ENCODE measurements at places on chromosomes 5 and 9. TPM values are rescaled to one million over a fixed set of nuclear protein-coding genes. Genes with fewer than 3 reads are reported as not detected.

DNA sequence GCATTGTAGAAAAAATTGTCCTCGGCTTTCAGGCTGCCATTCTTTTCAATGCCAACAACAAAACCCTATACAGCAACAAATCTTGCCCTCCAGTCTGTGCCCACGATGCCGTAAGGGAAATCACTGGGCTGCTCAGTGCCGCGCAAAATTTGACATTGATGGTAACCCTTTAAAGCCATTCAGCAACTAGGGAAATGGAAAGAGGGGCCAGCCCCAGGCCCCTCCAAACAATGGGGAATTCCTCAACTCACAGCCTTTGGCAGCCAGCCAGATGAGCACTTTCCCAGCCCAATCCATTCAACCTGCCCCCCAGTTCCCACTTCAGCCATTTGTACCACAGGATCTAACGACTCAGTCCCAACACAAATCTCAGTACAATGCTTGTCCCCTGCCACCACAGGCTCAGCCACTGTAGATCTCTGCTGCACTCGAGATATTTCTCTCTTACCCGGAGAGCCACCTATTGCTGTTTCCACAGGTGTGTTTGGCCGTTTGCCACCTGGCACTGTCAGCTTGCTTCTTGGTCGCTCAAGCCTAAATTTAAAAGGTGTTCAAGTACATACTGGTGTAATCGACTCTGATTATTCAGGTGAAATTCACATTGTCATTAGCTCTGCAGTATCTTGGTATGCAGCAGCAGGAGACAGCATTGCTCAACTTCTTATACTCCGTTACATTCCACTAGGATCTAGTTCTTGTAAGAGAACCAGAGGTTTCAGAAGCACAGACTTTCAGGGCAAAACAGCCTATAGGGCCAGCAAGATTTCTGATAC lies 103.3 kb downstream of the SYK start:
- no peaks in the 10 kb centered on the region for H3K27me3 ChIP-seq
- H3K36me3 ChIP-seq, result no peaks in the 10 kb centered on the region
- H3K4me3 ChIP-seq, result no peak overlapping the region
- no peak overlapping the region for H3K27ac ChIP-seq
- no peak for DNase-seq

DNA sequence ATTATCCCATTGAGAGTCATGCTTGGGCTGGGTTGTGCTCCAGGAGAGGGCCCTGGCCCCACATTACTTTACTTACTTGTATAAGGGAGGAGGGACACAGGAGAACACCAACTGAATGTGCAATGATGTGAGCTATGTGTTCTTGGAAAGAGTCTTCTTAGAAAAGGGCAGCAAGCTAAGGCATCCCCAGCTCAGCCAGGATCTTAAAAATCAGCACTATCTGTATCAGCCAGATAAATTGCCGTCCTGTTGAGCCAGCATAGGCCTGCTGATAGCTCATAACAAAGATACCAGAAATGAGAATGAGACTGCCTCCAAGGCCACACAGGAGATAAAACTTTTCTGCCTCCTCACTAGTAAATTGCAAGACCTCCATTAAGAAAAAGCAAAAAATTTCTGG lies 357.5 kb downstream of the CAAP1 start:
- no peak overlapping the region for H3K27ac ChIP-seq
- DNase-seq, result no peak
- no peaks in the 10 kb centered on the region for H3K36me3 ChIP-seq
- H3K4me1 ChIP-seq, result no peaks in the 10 kb centered on the region

DNA sequence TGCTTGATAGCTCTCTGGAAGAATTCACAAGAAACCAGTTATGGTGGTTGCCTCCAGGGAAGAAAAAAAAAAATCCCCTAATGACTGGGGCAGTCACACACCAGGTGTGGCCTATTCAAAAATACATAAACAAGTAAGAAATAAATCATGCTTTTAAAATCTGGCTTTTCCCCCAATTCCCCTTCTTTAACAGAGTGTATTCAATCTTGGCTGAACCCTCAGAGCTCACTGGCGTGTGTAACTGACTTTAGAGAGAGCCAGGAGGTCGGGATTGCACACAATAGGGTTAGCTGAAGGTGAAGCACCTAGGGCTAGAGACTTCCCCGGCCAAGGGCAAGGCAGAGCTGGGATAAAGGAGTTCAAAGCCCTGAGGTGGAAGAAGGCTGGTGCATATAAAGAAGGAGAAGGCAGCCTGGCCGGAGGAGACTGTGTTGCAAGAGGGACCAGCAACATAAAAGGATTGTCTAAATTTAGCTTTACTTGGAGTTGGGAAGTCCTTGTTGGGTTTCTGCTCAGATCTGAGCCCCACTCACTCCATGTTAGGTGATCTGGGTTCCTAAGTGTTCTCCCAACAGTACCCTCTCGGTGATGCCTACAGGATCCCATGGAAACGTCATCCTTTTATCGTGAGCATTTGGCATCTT lies 19.7 kb downstream of the FNBP1 start:
- peaks cover 9% of the 10 kb centered on the region for H3K36me3 ChIP-seq
- H3K4me3 ChIP-seq, result no peak overlapping the region
- H3K27ac ChIP-seq, result peak overlapping the region; percentile 14
- no peak for DNase-seq
- H3K4me1 ChIP-seq, result peaks cover 38% of the 10 kb centered on the region
- no peaks in the 10 kb centered on the region for H3K27me3 ChIP-seq

DNA sequence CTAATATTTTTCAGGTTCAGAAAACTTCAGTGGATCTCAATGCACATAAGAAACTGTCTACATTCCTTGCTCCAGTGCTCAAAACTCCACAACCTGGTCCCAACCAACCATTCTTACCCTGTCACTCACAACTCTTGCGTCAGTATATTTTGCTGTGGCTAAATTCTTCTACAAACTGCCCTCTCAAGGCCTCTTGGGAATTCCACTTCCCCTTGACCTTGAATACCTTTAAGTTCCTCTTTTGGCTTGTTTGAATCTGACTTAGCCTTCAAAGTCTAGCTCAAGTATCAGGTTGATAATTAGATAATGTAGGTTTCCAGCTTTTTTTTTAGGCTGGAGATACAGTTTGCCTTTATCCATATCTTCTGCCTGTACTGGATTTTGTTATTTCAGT lies 128.3 kb downstream of the SLF1 start:
- H3K36me3 ChIP-seq, result no peaks in the 10 kb centered on the region
- DNase-seq, result no peak
- no peaks in the 10 kb centered on the region for H3K4me1 ChIP-seq
- no peak overlapping the region for H3K27ac ChIP-seq
- peaks cover 6% of the 10 kb centered on the region for H3K27me3 ChIP-seq

DNA sequence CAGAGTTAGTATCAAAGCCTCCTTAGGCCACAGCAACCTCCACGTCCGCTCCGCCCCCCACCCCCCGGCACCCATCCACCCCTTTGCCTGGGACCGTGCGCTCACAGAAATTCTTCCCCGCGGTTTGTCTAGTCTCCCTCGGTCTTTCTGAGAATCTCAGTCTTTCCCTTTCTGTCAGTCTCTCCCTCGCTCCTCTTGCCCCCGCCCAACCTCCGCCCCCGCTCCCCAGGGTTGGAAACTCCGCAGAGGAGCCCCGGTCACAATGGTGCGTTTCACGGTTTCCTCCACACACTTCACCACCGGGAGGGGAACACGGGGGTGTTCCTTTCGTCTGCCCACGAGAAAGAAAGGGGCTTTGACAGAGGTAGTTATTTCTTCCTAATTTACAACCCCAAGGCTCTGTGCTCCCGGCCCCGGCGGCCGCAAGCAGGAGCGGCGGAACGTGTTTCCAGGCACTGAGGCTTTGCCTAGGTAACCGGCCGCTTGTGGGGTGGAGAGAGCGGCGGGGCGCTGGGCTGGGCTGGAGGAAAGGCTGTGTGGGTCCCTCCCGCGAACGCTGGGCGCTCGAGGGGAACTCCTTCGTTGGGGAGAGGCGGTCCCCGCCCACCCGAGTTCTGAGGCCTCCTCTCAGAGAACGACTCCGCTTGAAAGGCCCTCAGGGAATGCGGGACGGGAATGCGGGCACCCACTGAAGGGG lies 2.1 kb downstream of the NR4A3 start:
- H3K4me1 ChIP-seq, result peaks cover 45% of the 10 kb centered on the region
- H3K27me3 ChIP-seq, result peaks cover 25% of the 10 kb centered on the region

GRCh38 chr9:11874414-11874813 lies 818.8 kb upstream of the TYRP1 start:
- H3K4me1 ChIP-seq, result no peaks in the 10 kb centered on the region
- H3K27ac ChIP-seq, result no peak overlapping the region
- no peak overlapping the region for H3K4me3 ChIP-seq
- no peaks in the 10 kb centered on the region for H3K27me3 ChIP-seq

DNA sequence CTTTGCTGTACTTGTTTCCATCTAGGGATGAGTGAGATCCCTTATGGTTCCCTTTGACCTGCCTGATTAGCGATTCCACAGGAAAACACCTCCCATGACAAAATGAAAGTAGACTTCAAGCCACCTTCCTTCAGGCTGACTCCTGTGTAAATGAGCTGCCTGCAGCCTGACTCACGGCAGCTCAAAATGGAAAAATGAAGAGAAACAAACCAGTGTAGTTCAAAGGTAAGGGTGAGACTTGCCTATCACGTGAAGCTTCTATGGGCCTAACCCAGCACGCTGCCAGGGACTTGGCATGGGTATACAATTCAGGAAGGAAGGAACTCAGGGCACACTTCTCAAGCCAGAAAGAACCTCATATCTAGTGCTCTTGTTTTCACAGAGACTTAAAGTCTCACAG lies 110.1 kb upstream of the LRRTM2 start:
- no peak overlapping the region for H3K27ac ChIP-seq
- H3K4me1 ChIP-seq, result peaks cover 5% of the 10 kb centered on the region
- peaks cover 6% of the 10 kb centered on the region for H3K36me3 ChIP-seq

- no peaks in the 10 kb centered on the region for H3K27me3 ChIP-seq
- H3K4me3 ChIP-seq, result no peak overlapping the region
- no peak for DNase-seq
- no peak overlapping the region for H3K27ac ChIP-seq
Measured at GRCh38 chr5:120372899-120373298, 91.2 kb upstream of the PRR16 start.

DNA sequence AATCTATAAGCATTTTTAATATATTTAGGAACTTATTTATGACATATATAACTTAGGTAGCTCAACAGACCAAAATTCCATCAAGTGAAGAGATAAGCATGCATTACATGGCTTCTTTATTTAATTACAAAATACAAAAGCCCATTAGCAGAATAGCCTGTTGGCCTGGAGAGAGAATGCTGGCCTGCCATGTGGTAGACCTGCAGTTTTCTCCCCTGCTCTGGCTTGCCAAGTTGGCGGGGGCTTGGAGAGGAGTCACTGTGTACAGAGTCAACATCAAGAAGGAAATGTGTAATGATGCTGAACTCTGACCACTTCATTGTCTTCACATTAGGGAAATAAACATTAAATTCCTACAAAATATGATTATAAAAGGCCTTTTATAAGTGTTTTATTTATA lies 69.8 kb upstream of the CNTLN start:
- no peaks in the 10 kb centered on the region for H3K4me1 ChIP-seq
- H3K27me3 ChIP-seq, result no peaks in the 10 kb centered on the region
- no peak for DNase-seq
- no peak overlapping the region for H3K4me3 ChIP-seq
- H3K27ac ChIP-seq, result no peak overlapping the region
- H3K36me3 ChIP-seq, result no peaks in the 10 kb centered on the region

DNA sequence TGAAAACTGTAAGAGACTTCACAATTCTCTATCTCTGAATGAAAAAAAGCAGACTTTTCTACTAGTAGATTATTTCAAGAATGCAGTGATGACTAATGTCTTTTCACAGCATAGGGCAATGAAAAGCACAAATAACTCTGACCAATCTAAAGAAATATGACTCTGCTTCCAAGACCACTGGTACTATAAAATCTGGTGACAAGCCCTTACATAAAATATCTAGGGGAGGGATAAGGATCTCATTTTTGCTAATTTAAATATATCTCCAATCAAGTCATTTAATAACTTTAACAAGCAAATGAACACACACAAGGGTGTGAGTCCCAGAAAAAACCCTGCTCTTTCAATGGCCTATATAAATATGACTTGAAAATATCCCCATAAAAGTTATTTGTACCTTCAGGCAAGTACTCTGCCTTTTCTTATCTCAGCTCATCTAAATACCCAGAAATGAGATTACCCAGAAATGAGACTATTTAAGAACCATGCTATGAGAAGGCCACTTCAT lies 105.2 kb downstream of the GNAQ start:
- H3K36me3 ChIP-seq, result peaks cover 10% of the 10 kb centered on the region
- no peak overlapping the region for H3K4me3 ChIP-seq
- peak overlapping the region; percentile 77 for H3K27ac ChIP-seq
- peaks cover 65% of the 10 kb centered on the region for H3K4me1 ChIP-seq

GRCh38 chr9:125674981-125675973 lies 31.7 kb downstream of the MAPKAP1 start:
- H3K4me3 ChIP-seq, result no peak overlapping the region
- peaks cover 11% of the 10 kb centered on the region for H3K36me3 ChIP-seq
- H3K27ac ChIP-seq, result peak overlapping the region; percentile 75

DNA sequence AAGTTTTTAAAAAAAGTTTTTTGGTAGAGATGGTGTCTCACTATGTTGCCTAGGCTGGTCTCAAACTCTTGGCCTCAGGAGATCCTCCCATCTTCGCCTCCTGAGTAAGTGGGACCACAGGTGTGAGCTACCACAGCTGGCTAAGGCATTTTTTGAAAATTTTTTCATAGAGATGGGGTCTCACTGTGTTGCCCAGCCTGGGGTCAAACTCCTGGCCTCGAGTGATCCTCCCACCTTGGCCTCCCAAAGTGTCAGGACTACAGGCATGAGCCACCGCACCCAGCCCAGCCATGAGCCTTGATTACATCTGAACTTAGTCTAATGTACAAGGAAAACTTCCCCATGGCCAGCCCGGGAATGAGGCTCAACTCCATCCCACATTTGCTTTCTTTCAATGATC lies 77.5 kb upstream of the PCA3 start:
- H3K36me3 ChIP-seq, result no peaks in the 10 kb centered on the region
- peaks cover 25% of the 10 kb centered on the region for H3K27me3 ChIP-seq
- H3K4me3 ChIP-seq, result no peak overlapping the region
- DNase-seq, result no peak
- H3K27ac ChIP-seq, result no peak overlapping the region
- H3K4me1 ChIP-seq, result peaks cover 5% of the 10 kb centered on the region

MLANA gene
- not detected for total RNA-seq

IFNB1 gene
- total RNA-seq, result not detected

ESM1 gene
- 0.73 TPM for total RNA-seq

LCN12 gene
- 1.4 TPM for total RNA-seq

PDCD1LG2 gene
- 1.7 TPM for total RNA-seq

DMGDH gene
- total RNA-seq, result 2.4 TPM

AGXT2 gene
- total RNA-seq, result not detected

PSD2 gene
- 0.57 TPM for total RNA-seq

OTP gene
- not detected for total RNA-seq

FAM120AOS gene
- 33.9 TPM for total RNA-seq
